EL (cell line): ENCODE measurements at places on chromosomes 6 and 20.

DNA sequence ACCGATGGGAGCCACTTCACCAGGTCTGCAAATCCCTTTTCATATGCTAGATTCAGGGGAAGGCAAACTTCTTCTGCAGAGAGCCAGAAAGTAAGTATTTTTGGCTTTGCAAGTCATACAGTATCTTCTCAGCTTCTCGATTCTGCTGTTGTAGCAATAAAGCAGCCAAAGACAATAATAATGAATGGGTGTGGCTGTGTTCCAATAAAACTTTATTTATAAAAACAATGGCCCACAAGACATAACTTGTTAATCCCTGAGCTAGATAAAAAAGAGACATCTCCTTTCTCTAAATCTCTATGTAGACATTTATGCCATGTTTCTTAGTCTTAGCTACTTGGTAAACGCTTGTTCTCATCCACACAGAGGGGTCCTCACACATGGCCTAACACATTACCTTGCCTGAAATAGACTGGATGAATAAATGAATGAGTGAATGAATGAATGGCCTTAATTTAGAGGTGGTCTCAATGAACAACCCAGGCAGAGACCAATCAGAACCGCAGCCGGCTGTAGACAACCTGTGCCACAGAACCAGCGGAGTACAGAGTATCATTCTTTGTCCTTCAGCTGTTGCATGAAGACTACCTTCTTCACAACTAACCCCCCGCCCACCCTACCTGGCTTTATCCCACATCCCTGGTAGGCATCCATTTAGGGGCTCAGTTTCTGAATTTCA lies 13.5 kb upstream of the PREX1 start:
- no peak for DNase-seq

DNA sequence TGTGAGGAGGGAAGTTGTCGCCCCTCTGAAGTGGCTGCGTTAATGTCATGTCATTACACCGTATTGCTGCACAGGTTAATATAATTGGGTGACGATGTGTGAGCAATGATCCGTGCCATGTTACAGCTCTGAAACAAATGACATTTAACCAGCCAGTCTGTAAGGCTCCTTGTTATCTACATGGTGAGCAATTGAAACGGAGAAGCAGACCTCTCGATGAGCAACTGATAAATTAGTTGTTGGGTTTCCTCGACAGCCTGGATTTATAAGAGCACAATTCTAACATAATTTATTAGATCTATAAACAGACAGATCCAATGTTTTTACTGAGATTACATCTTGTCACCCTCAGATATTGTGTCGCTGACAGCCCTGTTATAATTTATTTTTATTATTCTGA lies 49.9 kb upstream of the MAFB start:
- no peak for DNase-seq

DNA sequence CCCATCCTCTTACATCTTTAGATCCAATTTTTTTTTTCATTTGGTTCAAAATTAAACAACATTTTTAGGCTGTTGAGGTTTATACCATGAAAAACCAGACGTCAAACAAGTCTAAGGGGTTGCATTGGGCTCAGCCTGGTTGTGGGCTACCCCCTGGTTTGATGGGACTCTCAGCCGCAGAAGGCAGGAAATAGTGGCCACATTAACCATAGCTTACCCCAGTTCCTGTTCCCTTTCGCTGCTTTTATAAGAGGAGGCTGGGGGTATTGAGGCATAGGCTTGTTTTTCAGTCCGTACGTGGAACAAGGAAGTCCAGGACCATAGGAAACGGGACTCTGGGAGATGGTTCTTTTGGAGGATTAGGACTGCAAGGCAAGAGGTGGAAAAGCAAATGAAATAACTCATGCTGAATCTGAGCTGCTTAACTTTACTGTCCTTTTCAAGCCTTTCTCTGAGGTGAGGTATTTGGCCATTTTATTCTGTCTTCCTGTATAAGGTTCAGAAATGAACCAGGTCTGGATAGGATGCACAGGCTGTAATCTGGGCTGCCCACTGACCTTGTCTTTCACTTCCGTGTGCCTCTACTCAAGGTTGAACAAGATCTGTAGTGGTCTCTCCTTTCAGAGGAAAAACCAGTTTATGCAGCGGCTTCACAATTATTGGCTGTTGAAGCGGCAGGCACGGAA lies 7.7 kb downstream of the BRPF3 start:
- no peak for DNase-seq

DNA sequence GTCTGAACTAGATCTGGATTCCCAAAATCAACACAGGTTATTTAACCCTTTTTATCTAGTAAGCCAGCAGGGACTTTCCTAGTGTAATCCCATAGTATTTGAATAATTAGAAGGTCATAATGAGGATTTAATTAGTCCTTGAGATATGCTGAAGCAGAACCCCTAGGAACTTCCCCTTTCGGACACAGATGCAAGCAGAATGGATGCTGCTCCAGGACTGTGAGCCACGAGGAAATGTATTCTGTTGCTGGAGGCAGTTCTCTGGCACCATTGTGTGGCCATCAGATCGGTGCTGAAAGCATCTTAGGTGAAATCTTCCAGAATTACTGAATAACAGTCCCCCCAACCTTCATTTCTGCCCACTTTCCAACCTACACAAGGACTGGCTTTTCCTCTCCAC lies 206.9 kb downstream of the TMEM242 start:
- DNase-seq: no peak
